Spinal cord (tissue), 10 donors: ENCODE measurements at places on chromosomes 3 and 15. TPM values are rescaled to one million over a fixed set of nuclear protein-coding genes. Genes with fewer than 3 reads are reported as not detected.
A peak's percentile ranks its signal among the peaks of the same experiment; 100 is the strongest.

RARRES1 gene
- 2.6 TPM for total RNA-seq

BNC1 gene
- total RNA-seq: 0.22 TPM

RHCG gene
- total RNA-seq: 0.44 TPM

SNX22 gene
- 10.5 TPM for total RNA-seq

DNA sequence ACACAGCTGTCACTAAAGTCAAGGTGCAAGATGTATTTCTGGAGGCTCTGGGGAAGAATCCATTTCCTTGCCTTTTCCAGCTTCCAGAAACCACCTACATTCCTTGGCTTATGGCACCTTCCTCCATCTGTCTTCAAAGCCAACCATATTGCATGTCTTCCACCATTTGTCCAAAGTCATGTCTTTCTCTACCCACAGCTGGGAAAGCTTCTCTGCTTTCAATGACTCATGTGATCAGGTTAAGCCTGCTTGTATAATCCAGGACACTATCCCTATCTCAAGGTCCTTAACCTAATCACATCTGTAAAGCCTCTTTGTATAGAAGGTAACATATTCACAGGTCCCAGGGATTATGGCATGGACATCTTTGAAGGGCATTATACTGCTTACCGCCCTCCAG lies 14.2 kb downstream of the ARHGAP31 start:
- DNase-seq: no peak

DNA sequence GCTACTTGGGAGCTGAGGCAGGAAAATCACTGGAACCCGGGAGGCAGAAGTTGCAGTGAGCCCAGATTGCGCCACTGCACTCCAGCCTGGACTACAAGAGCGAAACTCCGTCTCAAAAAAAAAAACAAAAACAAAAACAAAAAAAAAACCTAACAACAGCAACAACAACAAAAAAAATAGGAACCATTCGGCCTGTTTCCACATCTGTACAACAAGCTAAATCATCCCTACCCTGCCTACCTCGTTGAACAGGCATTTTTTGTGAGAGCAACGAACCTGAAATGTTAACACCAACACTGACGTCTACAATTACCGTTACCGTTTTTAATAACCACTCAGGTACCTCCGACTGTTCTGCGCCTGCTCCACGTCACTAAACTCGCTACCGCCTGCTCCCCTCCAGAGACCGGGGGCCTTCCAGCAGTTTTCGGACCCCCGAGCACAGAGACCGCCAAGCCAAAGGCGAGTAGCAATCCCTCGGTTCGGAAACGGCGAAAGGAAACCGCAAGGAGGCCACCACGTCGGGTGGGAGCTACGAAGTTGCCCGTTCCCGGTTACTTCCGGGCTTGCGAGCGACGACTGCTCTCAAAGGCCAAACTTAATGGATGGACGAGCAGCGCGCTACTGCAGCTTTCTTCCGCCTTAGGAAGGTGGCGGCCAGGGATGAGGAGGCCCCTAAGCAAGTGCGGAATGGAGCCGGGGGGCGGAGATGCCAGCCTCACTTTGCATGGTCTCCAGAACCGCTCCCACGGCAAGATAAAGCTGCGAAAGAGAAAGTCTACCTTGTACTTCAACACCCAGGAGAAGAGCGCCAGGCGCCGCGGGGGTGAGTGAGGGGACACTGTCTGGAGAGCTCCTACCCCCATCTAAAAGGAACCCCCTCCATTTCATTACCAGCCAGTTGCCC lies at the start of the genes PIGB and PIGBOS1:
TSS of gene PIGB (plus strand) at position 635 of the 907 bp plus-strand sequence. CDS start at position 664, 29 bp downstream.
TSS of gene PIGBOS1 (minus strand) at position 536 of the 907 bp plus-strand sequence. CDS start 1,331 bp downstream, outside the sequence.
- peak; percentile 79 for DNase-seq

- DNase-seq: no peak
Measured at GRCh38 chr3:153052096-153052460, 109.9 kb upstream of the RAP2B start.

GRCh38 chr3:33037471-33037870 lies 59.5 kb downstream of the GLB1 start:
- no peak for DNase-seq
